ENCODE measurements at places on chromosomes 3 and 15.

DNA sequence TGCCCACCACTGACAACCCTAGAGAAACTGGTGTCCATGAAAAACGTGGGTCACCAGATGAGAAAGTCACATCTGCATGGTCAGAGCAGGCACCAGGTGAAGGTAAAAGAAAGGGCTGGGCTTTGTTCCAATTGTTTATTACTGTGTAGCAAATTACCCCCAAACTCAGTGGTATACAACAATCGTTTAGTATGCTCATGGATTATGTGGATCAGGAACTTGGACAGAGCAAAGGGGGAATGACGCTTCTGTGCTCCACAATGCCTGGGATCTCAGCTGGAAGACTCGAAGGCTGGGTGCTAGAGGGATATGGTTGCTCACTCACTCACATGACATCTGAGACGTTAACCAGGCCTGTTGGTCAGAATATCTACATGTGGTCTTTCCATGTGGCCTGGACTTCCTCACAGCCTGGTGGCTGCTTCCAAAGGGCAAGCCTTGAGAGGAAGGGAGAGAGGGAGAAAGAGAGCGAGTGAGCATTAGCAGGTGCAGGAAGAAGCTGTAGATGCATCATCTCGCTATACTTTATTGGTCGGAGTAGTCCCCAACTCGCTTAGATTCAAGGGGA is 44.9 kb downstream of the LPP start:
- no peak for DNase-seq

DNA sequence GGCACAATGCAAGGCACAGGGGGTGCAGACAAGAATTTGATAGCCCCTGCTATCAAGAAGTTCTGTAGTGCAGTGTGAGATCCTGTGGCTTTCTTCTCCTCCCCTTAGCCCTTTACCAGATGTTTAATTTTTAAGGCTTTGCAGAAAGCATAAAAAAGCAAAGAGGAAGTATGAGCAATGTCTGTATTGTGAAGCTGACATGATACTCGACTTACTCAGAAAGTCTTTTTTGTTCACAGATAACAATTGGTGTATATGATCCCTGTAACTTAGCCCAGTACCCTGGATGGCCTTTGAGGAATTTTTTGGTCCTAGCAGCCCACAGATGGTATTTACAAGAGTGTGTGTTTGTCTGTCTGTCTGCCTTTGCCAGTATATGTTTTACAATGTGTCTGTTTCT is 58.9 kb downstream of the ATG7 start:
- no peak for DNase-seq

DNA sequence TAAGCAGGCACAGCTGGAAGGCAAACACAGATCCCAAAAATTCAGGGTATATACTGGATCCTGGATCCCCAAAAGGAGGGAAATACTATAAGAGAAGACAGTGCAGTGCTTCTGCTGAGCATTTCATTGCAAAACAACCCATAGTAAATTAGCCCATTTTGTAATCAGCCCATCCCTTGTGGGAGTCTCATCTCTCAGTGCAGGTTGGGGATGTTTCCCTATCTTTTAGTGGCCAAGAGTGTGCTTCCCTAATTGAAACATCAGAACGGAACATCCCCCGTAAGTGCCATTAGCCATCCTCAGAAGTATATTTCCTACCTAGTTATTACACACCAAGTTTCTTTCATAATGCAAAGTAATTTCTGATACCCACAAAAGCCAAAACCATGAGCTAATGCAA is 11.2 kb upstream of the MTMR14 start:
- no peak for DNase-seq

DNA sequence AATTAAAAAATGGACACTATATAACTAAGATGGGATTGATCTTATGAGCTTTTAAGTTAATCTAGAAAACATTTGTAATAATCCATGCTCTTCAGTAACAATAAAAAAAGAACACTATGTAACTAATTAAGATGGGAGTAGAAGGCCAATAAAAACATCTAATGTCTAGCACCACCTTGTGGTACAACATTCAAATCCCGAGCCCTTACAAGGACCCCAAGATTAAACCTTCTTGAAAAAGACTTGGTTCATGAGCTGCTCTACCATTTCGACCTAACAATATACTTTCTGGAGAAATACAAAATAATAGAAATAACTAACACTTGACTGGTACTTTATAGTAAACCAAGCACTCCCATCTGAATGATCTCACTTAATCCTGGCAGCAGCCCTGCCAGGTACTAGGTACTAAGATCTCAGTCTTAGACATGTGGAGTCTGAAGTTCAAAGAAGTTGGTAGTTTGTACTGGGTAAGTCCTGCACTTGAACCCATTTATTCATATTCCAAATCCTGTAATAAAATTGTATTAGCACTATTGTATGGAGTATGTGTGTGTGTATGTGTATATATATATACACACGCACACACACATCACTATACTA is 21.8 kb downstream of the METTL6 start:
- no peak for DNase-seq

- DNase-seq, result no peak
Observed at GRCh38 chr15:59688423-59688781, 718 bp downstream of the BNIP2 start.

- DNase-seq, result no peak
Observed at GRCh38 chr3:45758871-45759270, 37.5 kb downstream of the SLC6A20 start.

DNA sequence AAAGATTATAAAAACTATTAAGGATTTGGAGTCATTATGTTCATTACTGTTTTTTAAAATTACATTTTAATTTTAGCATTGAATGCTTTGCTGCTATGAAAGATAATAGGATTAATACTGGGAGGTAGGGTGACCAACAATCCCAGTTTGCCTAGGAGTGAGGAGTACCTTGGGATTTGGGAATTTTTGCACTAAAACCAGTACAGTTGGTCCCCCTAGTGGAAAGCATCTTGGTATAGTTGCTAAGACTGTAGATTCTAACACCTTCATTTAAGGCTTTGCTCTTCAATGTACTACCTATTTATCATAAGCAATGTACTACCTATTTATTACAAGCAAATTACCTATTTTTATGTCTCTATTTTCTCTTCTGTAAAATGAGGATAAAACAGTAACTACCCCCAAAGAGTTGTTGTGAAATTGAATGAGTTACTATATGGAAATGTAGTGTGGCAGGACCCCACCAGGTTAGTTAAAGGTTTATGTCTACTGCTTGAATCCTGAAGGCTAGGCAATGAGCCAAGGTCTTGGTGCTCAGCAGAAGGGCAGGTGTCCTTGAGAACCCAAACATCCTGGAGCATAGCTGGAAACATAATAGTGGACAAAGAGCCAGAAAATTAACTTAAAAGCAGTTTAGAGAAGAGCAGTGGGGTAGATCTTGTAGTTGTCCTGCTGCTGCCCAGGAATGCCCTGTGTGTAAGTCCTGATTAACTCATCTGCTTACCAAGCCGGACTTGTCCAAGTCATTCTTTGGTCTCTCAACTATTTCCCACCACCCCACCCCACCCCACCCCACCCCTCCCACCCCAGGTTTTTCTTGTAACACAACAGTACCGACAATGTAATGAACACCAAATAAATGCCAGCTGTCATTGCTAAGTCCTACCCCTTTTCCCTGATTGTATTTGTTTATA is 49.2 kb upstream of the NMD3 start:
- DNase-seq, result no peak

DNA sequence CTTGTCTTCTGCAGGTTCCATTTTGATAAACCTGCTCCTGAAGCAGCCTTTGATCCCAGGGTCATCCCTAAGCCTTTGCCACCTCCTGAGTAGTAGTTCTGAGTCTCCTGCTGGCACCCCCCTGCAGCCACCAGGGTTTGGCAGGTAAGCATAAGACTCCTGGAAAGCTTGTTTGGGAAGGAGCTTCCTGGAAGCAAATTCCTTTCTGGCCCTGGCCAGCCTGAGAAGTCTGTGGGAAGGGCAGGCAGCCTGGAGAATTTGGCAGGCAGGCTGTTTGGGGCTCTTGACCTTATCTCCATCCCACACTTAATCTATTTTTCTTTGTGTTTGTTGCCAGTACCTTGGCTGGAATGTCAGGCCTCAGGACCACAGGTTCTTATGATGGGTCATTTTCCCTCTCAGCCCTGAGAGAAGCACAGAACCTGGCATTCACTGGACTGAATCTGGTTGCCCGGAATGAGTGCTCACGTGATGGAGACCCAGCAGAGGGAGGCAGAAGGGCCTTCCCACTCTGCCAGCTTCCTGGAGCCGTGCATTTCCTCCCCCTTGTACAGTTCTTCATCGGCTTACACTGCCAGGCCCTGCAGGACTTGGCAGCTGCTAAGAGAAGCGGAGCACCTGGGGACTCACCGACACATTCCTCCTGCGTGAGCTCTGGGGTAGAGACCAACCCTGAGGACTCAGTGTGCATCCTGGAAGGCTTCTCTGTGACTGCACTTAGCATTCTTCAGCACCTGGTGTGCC is 13.4 kb downstream of the ATRIP start:
- DNase-seq, result no peak

GRCh38 chr15:63601026-63601703 is 4.0 kb downstream of the FBXL22 start:
- peak; percentile 37 for DNase-seq

- no peak for DNase-seq
Observed at GRCh38 chr15:51848811-51849210, 19.4 kb downstream of the TMOD3 start.

- no peak for DNase-seq
Observed at GRCh38 chr3:79263423-79263822, 504.4 kb downstream of the ROBO1 start.

DNA sequence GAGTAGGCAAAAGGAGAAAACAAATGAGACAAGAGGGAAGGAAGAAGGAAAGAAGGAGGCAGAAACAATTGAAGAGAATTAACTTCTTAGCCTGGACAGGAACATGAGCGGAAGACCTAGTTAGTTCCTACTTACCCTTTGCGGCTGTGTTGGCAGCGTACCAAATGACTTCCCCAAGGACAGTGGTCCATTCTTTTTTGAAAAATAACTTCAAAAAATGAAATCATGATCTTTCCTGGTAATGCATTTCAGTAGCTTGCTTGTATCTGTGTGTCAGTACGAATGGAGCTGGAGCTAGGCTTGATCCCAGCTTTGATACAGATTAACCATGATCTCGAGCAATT is 41.5 kb upstream of the CFAP161 start:
- no peak for DNase-seq

GRCh38 chr3:178850450-178851190 is 221.0 kb downstream of the ZMAT3 start:
- DNase-seq, result no peak

Data from stimulated activated CD4-positive, alpha-beta T cell treated with anti-CD3 and anti-CD28 coated beads, TNF-alpha, amount 100 ng/mL, for 1 hour (primary cell).